Pulmonary artery endothelial cell (primary cell): ENCODE measurements at places on chromosomes 5 and 9.

- DNase-seq: no peak
Measured at GRCh38 chr5:159911349-159911748, 4.9 kb upstream of the ADRA1B start.

GRCh38 chr9:96501633-96502538 is 51.9 kb downstream of the HABP4 start:
- DNase-seq: no peak

DNA sequence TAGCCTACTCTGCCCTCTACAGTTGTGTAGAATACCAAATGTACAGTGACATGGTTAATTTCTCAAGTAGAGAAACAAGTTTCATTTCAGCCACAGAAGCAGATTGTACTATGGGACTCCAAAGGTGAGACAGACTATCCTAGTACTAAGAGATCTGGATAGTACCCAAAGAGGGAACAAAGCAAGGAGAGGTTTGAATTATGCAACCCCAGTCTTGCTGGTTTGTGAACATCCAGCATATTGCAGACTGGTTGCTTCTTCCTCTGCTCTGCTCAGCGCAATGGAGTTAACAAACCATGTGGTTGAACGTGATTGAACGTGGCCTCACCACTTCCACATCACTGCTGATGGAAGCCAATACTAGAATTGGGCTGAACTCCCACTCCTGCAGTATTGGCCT is 43.3 kb upstream of the ALDOB start:
- no peak for DNase-seq

- no peak for DNase-seq
Measured at GRCh38 chr5:139712412-139712811, 64.3 kb downstream of the CXXC5 start.

DNA sequence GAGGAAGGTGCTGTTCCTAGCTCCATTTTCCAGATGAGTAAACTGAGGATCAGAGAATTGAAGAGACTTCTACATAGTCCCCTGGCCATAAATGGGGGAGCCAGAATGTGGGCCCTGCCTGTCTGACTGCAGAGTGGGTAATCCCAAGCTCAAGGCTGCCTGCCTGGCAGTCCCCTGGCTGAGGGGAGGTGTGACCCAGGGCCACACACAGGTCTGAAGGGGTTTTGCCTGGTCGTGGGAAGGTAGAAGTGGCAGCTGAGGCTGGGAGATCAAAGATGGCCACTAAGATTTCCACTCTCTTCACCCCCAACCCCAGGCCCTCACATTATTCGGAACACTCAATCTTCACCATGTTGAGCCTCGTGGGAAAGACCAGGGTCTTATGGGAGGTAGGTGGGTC is 176.3 kb downstream of the MACROH2A1 start:
- DNase-seq: no peak

DNA sequence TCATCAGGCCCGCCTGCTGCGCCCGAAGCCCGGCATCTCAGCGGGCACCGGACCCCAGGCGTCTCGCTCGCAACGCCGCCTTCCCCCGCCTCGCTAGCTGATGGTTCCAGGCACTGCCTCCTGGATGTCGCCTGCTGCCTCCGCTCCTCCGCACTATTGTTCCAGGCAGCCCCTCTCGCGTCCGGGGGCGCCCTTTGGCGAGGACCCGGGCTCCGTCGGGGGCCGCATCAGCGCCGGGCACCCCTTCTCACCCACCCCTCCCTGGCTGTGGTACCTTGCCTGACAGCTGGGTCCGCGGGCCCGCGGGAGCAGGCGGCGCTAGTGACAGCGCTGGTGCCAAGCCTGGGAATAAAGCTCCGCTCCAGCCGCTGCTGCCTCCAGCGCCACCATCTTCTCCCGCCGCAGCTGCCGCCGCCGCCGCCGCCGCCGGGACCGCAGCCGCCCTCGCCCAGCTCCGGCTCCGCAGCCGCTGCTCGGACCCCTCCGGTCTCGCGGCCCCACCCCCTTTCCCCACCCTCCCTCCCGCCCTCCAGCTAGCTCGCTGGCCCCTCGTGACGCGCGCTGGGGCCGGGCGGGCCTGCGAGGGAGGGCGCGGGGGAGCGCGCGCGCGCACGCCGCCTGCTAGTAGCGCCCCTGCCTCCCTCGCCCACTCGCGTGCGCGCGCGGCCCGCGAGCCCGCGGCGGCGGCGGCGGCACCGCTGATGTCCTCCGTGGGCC is at the start of gene APBA1:
APBA1 (minus strand) TSS at position 493 of the 717 bp plus-strand sequence.
- DNase-seq: no peak

DNA sequence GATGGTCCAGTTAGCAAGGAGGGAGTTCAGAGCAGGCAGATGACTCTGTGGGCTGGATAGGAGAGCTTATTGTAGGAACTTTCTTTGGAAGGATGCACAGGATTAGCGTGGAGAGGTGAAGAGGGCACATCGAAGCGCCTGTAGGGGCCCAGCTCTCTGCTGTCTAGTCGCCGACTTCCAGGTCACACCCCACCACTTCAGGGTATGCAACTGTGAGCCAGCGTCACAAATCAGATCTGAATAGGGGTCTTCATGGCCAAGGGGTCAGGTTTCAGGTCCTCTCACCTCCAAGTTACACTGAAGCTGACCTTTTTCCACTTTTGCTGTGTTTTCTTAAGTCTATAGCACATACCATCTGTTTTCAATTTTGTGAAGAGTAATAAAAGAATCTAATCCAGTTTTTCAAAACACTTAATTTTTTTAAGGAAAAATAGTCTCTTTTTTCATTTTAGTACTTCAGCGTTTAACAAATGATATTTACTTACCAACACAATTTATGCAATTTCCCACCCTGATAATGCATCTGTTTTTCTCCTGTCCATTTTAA is 364.2 kb upstream of the CLINT1 start:
- DNase-seq: no peak

GRCh38 chr9:36191290-36191645 is 547 bp downstream of the CLTA start:
- no peak for DNase-seq

- peak; percentile 1 for DNase-seq
Measured at GRCh38 chr5:111394586-111394985, 117.7 kb downstream of the STARD4 start.

- DNase-seq: no peak
Measured at GRCh38 chr5:170743876-170744212, 39.7 kb upstream of the GABRP start.

GRCh38 chr5:9278921-9279603 is 266.8 kb downstream of the SEMA5A start:
- no peak for DNase-seq

DNA sequence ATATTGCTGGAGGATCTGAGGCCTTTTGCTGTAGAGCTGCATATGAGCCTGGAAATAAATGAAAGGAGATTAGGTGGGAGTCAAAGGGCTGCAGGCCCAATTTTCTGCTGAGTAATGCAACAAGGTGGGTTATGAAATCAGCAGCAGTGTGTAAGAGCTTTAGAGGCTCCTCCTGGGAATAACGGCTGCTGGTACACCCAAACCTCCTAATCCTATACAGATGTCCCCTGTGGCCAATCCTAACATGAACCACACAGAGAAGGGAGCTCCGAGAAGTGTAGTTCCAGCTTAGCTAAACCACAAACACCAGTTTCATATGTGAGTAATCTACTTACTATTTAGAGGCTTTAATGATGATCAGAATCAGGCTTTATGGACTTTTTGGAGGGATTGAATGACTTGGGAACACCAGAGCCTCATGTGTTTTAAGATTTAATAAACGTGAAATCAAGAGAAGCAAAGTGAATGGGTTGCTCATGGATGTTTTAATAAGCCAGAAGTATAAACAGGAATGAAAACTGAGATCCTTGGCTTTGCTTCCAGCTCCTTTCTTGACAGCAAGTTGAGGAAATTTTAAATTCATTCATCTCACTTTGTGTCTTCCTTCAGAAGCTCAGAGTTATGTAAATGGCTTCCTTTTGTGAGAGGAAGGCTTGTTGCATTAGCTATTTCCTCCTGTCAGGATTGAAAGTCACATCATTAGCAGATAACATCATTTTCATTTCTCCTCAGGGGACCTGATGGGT is 437.5 kb downstream of the TMEM232 start:
- DNase-seq: no peak

DNA sequence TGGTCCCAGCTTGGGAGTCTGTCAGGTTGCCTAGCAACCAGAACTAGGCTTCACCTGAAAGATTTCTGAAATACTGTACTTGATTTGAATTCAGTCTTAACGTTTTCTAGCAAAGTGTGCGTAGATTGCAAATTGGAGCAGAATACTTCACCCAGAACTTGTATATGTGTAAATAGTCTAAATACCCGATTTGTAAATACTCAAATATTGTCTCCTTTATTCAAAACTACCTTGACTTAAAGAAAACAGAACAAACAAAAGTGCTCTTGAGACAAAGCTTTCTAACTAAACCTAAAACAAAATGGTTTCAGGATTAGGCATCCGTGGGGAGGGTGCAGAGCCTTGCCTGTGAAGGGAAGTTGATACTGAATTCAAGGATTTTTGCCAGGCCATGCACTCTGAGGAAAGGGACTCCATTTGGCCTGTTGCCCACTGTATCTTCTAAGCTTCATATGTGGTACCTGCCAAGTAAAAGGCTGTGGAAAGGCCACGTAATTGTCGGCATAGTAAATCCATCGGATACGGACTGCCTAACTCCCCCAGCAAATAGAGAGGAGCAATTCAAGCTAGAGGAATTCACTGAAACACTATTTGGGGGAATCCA is 744 bp upstream of the HMGCS1 start:
- DNase-seq: no peak

DNA sequence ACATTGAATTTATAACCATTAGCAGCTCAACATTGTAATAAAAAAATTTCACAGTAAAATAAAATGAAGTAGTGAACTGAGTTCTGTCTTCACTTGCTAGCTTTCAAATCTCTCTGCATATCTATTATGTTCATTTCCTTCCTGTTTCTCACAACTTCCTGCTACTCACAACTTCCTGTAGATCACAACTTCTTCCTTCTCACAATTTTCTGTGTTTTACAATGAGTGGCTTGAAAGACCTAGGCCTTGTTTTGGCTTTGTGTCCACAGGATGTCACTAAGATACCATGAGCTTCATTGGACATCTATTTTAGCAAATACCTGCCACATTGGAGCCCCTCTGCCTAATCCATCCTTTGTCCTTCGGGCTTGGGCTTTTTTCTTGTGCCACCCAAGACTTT is 480.3 kb upstream of the ADAMTS16 start:
- no peak for DNase-seq

DNA sequence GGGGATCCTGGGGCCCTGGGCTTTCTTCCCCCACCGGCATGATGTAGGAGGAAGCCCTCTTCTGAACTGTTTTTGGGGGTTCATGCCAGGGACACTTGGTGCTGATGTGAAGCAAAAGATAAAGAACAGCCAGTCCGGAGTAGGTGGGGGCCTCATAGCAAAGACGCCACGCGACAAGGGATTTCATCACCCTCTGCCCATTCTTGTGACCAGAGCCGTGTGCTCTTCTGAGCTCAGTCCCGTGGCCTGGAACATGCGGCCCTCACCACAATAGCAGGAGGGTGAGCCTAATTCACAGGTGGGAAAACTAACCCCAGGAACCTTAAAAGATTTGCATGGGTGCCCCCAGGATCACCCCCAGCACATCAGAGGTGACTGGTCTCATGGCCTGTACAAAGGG is 225.9 kb downstream of the HSPA4 start:
- no peak for DNase-seq

DNA sequence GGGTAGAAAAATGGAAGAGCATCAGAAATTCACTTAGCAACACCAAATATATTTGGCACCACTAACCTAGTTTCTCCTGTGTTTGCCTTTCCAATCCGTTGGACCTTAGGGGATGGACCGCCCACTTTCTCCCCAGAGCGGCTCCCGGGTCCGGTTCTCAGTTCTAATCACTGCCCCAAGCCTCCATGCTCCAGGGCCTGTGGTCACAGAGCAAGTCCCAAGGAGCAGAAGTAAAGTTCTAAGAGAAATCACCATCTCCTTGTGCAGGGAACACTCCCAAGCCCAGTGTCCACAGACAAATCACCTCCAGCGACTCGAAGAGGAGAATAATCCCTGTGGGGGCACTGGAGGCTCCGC is 728 bp upstream of the SLC1A1 start:
- no peak for DNase-seq

GRCh38 chr9:112408275-112408674 is 28.4 kb downstream of the HSDL2 start:
- DNase-seq: no peak

DNA sequence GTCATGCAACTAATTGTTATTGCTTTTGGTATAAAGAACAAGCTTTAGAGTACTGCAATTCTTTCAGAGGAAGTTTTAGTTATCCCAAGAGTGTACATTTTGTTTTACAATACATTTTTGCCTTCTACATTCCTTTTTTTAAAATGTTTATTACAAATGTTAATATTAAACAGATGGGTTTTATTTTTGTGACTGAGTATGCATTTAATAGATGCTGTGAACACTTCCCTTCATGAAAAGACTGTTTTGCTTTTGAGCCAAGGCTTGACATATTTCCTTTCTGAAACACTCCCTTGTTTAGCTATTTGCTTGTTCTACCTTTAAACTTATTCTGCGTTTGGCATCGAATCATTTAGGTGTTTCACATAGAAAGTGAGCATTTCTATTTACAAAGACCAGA is 14.8 kb upstream of the ZNF474 start:
- DNase-seq: no peak

DNA sequence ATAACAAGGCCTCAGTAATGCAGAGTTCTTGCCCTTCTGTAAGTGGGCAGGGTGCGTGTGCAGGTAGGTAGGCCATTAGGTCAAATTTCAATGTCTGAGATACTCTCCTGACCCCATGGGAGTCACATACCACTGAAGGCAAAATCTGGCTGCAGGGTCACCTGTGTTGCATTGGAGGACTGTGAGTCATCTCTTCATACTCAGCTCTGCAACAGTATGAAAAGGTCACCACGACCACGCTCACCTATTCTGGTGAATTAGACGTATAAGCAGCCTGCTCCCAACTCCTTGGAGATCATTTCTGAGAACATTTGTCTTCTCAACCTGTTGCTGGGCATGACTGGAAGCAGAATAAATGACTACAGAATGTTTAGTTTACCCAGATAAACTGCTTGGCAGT is 599.8 kb downstream of the PDE4D start:
- no peak for DNase-seq

DNA sequence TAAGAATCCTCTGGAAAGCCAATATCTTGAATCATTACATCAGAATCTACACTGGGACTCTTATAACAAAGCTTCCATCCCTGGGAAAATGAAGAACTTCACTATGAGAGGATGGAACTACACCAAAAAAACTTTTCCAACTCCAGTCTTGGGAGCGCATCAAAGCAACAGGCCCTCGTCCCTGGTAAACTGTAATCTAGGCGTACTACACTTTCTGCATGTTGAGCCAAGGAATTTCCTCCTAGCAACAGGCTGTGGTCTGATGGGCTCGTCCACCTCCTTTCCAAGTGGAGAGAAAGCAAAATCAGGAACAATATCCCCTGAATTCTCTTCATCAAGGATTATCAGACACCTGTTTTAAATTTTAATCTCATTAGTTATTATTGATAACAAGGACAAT is 94.1 kb downstream of the NFIB start:
- no peak for DNase-seq
